ENCODE measurements at places on chromosomes 7 and 10. TPM values are rescaled to one million over a fixed set of nuclear protein-coding genes. Genes with fewer than 3 reads are reported as not detected.

OR13A1 gene
- not detected for total RNA-seq

DNA sequence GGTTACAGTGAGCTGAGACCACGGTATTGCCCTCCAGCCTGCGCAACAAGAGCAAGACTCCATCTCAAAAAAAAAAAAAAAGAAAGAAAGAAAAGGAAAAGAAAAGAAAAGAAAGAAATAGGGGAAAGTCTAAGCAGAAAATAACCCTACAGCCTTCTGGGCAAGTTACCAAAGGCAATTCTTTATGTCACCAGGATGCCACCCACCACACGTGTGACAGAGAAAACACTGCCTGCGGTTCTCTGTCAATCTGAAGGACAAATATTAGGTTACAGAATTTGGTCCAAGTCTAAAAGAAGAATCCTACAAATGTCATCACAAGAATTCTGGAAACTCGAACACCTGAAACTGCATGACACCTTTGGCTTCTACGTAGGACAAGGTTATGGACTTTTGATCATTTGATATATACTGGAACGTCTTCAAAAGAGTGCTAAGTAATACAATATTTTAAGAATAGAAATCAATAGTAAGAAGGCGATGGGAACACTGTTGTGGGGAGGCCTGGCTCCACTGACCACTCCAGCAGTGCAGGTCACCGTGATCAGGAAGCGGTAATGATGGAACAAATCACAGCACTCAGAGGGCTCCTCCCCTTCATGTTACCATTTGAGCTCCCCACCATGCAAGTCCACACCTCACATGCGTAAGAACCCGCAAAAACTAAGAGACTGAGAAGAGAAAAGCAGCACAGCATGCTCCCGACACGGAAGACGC is 75.8 kb downstream of the MAD1L1 start:
- no peak for DNase-seq

ZNF735 gene
- not detected for total RNA-seq

LRMDA gene
- 17.3 TPM for total RNA-seq
